ENCODE measurements at places on chromosomes 2 and 18.

DNA sequence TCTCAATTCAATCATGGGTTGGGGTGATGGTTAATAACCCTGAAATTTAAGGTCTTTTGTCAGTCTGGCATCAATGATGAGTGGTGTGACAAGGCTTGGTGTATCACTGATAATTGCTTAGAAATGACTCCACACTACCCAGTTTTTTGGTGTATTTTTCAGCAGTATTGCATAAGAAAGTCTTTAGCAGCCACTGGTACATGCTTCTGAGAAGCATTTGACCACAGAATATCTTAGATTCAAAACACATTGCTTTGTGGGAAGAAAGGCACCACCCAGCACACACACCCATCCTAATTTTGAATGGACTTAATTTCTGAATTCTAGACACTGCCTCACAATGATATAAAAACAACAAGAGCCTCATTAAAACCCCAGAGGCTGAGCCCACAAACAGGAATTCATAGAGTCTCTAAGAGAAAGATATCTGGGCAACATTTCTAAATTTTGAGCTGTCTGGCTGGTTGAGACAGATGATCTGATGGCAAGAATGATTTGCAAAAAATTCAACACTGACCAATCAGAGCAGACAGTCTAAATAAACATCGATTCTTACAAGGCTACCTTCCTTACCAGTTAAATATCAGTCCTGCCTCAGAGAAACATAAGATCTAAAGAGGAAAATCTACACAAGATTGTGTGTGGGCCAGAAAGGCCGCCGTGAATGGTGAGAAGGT is 114.7 kb upstream of the CYP1B1 start:
- DNase-seq = no peak

- DNase-seq = no peak
These were observed 8.4 kb upstream of the VAPA start for GRCh38 chr18:9905401-9905922.

DNA sequence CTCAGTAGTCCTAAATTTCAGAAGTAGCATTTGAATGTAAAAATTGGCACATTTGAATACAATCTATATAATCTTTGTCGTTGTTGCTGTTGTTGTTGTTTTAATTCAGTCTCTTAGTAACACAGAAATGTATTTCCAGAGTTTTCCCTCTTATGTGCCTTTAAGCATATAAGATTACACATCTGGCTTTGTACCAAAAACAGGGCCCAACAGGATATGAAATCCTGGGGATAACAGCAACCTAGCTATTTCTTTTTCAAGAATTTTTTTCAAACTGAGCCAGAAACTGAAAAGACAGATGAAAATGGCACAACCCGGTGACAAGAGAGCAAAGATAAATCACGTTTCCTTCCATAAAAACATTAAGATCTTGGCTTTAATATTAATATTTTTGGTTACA is 906.7 kb downstream of the NRXN1 start:
- no peak for DNase-seq

- DNase-seq = no peak
These were observed 1291.6 kb upstream of the ZEB2 start for GRCh38 chr2:145811276-145812164.

- no peak for DNase-seq
These were observed 48.1 kb upstream of the CNOT11 start for GRCh38 chr2:101204400-101205115.

- DNase-seq = no peak
These were observed 266.6 kb upstream of the CYP26B1 start for GRCh38 chr2:72414137-72414760.

DNA sequence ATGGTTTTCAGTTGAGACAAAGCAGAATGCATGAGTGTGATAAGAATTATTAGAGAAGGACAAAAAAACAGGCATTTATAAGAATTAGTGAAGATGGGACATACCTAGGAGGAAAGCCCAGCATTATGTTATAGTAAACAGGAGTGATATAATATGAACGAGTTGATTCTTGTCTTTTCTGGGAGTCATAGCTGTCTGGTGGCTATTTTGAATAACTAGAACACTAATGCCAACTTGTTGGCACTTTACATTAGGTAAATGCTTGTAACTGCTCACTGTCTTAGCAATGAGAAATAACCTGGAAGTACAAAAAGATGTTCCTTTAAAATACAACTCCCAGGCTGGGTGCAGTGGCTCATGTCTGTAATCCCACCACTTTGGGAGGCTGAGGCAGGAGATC is 540.8 kb upstream of the SPHKAP start:
- DNase-seq = no peak

- no peak for DNase-seq
These were observed 393.2 kb upstream of the GALNT5 start for GRCh38 chr2:156864325-156864724.

DNA sequence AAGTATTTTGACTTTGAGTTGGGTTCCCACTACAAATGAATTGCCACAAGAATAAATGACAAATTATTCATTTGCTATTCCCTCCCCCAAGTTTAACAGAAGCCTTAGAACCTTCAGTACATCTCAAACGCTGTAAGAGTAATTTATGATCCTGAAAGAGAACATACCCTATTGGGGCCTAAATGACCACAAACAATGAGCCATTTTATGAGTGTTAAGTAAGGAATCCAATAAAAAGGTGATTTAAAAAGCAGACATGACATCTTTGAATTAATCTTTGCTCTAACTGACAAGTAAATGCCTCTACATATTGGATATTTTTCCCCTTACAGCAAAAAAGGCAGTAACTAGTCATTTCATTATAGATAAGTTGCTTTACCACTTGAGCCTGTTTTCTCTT is 136.9 kb downstream of the NRXN1 start:
- DNase-seq = no peak

GRCh38 chr2:287471-287885 is 413 bp downstream of the ALKAL2 start:
- DNase-seq = no peak

DNA sequence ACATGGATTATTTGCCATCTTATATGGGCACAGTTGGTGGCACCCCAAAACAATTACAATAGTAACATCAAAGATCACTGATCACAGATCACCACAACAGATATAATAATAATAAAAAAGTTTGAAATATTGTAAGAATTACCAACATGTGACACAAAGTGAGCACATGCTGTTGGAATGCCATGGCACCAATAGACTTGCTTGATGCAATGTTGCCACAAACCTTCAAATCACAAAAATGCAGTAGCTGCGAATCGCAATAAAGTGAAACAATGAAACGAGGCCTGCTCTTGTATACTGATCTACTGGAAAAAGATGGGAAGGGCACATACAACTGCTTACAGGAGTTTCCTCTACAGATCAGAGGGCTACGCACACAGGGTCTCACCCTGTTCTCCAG is 32.2 kb upstream of the AMMECR1L start:
- no peak for DNase-seq

DNA sequence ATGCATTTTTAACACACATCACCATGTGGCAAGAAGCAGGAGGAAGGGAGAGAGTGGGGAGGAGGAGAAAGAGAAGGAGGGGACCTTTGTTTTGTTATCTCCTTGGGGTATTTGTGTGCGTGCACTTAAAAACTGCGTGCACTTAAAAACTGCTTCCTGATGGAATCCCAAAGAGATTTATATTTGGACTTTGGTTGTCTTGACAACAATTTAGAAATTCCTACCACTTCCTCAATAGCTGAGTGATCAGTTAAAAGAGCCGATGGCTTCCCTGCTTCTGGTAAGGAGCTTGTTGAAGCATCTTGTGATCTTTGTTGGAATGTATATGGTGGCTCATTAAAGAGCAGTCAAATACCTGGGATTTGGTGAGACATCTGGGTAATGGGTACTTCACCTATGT is 4.5 kb downstream of the RAB31 start:
- no peak for DNase-seq

- no peak for DNase-seq
These were observed 33.2 kb upstream of the REEP1 start for GRCh38 chr2:86370579-86370978.

- DNase-seq = no peak
These were observed 258.3 kb downstream of the CYRIA start for GRCh38 chr2:16407358-16407757.

DNA sequence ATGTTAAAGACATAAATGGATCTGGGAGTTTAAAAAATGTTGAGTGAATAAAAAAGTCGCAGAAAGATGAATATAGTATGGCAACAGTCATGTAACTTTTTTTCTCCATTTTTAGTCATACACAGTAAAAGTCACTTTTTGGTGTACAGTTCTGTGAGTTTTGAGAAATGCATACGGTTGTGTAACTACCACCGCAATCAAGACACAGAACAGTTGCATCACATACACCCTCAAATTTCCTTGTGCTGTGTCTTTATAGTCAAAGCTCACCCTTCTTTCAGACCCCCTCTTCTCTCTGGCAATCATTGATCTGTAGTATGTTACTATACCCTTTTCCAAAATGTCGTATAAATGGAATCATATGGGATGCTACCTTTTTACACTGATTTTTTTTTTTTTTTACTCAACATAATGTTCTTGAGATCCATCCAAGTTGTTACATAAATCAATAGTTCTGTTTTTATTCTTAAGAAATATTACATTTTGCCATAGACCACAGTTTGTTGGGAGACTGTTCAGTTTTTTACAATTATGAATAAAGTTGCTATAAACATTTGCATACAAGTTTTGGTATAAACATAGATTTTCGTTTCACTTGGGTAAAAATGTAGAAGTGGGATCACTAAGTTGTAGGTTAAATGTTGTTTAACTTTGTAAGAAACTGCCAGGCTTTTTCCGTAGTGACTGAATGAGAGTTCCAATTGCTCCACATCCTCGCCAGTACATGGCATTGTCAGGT is 35.4 kb upstream of the AGFG1 start:
- no peak for DNase-seq

DNA sequence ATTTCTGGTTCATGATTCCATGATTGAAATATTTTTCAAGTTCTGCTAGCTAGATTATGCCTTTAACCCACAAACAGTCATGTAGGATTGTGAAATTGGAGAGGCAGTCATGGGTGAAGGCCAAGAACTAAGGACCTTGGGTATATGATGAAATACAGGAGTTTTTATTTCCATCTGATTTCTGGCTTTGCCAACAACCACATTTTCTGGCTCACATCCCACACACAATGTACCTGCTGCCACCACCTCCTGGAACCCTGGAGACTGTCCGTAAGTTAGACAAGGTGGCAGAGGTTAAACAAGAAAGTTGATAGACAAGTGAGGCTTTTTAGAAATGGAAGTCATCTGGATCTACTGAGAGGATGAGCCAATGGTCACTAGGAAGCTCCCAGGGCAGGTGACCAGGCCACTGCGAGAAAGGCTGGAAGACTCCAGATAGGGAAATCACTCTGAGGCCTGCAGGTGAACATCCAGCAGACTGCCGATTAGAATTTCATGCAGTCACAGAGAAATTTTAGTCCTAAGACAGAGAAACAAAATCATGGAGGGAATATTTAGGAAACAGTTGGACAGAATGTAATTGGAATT is 402.0 kb downstream of the ALK start:
- no peak for DNase-seq

DNA sequence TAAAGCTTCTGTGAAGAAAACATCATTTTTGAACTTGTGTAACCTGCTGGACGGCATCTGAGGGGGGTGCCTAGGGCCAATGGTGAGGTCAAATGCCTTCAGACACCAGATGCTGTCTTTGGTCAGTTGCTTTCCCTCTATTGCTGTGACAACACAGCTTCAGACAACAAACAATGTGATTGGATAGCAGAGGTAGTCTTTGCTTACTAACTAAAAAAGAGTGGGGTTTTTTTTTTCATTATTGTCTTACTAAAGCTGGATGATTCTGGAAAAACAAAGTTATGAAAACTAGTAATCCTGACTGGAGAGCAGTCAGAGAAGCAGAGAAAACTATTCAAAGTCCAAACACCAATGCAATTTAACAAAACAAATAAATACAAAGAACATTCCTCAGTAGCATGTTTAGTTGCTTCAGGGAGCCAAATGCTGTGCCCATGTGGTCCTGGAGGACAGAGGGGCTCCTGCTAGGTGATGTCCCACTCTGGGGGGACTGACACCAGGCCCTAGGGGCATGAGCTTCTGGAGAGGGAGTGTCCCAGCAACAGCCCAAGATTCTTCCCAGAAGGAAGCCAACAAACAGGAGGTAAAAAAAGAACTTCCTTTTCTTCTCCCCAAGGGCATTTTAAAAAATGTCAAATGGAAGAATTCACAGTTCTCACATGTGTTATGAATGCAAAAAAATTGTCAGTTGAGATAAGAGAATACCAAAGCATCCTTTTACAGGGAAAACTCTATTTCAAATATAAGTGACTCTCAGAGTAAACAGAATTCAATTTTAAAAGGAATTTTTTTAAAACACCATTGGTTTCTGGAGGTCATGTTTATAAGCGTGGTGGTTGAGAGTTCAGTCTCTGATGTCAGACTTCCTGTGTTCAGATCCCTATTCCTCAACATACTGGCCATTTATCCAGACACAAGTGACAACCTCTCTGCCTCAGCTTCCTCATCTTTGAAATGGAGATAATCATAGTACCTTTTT is 181.1 kb upstream of the PGAP1 start:
- DNase-seq = no peak

GRCh38 chr2:66521291-66521922 is 86.5 kb downstream of the MEIS1 start:
- no peak for DNase-seq

- DNase-seq = no peak
These were observed 69.4 kb upstream of the ARHGAP28 start for GRCh38 chr18:6659963-6660725.

GRCh38 chr2:75960472-75961009 is 249.8 kb upstream of the GCFC2 start:
- no peak for DNase-seq

DNA sequence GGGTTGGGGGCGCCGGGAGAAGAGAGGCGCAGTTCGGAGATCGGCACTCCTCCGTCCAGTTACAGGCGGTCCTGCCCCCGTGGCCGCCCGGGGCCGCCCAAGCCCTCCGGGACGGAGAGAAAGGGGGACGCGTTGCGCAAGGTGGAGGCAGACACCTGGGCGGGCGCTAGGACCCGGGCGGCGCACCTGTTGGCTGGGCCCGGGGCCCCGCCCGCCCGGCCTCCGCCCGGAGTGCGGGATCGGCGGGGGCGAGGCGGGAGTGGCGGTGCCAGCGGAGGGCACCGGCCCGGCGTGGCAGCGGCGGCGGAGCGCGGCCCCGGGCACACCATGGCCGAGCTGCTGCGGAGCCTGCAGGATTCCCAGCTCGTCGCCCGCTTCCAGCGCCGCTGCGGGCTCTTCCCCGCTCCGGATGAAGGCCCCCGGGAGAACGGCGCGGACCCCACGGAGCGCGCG is at the start of gene SGPP2:
TSS of gene SGPP2 (plus strand) at position 268 of the 453 bp plus-strand sequence. CDS start at position 328, 60 bp downstream.
- DNase-seq = no peak

DNA sequence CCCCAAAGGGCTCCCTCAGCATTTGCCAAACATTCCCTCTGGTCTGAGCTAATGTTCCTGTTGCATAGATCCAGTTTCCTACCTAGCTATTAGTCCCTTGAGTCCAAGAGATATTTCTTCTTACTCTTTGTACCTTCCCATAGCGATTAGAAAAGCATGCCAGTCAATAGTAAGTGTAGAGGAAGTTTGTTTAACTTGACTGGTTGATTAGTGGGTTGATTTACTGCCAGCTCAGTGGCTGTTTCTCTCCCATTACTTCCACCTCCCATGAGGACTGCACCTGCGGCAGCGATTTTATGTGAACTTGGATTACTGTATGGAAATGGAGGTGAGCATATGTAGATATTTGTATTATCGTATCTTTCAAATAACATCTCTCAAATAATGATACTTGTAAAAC is 1748.4 kb upstream of the CELF4 start:
- DNase-seq = no peak

- no peak for DNase-seq
These were observed 101.4 kb downstream of the COLEC12 start for GRCh38 chr18:398935-399630.

GRCh38 chr18:63286926-63287325 is 32.6 kb downstream of the BCL2 start:
- DNase-seq = no peak
